ENCODE measurements at places on chromosomes 1 and 21.

DNA sequence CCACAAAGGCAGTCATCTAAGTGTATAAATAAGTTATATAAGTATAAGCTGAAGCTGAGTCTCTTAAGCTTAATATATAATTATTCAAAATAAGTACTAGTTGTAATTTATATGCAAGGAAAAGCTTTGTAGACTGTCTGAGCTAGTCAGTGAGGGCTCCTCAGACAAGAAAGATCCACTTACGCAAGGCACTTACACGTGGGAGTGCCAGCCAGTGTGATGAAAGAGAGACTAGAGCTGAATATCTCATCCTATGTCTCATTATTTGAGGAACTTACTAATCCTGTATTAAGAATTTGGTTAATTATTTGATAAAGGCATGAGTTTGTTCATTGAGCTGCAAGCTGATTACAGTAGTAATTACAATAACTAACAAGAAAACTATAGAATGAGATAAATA is 146.9 kb downstream of the PDE4B start:
- DNase-seq: no peak

- peak; percentile 13 for DNase-seq
These were observed 285.2 kb downstream of the PCP4 start for GRCh38 chr21:40152476-40152875.

GRCh38 chr1:121458291-121459048 is 273.7 kb downstream of the SRGAP2C start:
- no peak for DNase-seq

DNA sequence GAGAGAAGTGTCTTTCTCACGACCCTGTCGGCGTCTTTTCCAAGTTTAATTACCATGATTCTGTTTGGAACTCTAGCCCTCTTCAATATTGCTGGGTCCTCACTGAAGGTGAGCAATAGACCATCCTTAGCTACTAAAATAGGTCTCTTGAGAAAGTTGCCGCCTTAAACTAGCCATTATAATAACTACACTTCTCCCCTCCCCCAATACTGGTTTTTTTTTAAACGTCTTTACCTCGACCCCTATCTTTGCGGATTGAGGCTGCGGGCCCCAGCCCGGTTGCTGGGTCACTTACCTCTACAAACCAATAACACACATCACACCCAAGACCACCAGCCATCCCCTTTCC is 672 bp downstream of the ENSA start:
- no peak for DNase-seq

- DNase-seq: no peak
These were observed 13.0 kb downstream of the DOP1B start for GRCh38 chr21:36169470-36170128.

- DNase-seq: peak; percentile 84
These were observed 34.9 kb downstream of the PLXNA2 start for GRCh38 chr1:208209286-208209685.

DNA sequence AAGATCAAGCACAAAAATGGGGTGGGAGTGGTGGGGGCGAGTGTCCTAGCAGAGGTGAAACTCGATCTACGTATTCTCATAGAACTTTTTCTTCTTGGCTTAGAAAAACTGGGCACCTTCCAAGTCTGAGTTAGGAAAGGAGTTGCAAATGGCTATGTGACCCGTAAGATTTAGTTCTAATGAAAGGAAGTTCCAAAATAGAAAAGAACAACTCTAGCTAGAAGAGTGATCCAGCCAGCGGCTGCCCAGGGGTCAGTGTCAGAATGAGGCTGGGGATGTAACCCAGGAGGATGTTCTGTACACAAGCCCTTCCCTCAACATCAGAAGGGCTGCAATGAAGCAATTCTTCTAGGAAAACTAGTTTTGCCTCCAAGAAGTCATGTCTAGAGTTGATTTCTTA is 5.2 kb downstream of the MTARC1 start:
- DNase-seq: no peak

DNA sequence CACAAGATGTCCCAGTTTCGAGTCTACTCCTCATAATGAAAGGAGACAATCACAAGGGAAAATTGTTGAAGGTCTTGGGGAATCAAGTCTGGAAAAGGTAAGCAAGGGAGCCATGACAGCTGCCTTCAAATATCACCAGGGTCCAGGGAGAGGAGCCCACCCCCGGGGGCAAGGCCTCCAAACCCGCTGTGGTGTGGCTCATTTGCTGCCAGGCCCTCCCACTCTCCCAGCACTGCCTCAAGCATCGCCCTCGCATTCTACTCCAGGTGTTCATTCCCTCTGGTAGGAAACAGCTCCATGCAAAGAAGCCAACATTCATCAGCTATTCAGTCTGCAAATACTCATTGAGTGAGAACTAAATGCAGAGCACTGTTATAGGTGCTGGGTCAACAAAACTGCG is 8.6 kb downstream of the S100A9 start:
- DNase-seq: no peak

- no peak for DNase-seq
These were observed 88.1 kb upstream of the JAK1 start for GRCh38 chr1:65054481-65054880.

DNA sequence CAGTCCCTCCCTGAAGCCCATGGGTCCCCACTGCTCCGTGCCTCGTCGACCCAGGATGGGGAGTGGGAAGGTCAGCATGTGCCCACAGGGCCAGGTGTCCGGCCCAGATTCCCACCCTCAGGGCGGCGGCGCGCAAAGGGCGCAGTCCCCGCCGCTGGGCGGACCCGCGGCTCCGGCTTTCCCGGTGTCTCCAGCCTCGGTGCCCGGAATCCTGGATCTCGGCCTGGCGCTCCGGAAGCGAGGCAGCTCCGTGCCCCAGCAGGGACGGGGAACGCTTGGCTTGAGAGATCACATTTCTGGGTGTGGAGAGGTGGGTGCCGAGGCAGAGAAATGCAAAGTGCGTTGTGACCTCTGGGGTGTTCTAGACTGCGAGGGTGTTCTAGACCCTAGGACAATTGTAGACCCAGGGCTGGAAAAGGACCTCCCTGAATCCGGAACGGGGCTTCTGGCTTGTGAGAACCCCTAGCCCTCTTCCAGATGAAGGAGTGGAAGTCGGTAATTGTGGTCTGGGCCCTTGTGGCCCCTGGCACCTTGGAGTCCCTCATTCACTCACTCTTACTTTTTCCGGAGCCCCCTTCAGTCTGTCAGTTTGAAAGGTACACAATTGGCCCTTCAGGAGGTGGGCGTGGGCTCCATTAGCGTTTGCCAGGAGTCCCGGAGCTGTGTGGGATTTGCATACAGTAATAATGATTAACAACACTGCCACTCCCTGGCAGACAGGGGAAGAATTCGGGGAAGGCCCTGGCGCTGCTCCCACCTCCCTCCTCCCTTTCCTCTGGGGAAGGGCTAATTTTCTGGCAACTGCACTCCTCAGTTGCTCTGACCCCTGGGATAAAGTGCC is 1.6 kb upstream of the KCND3 start:
- peak; percentile 93 for DNase-seq

DNA sequence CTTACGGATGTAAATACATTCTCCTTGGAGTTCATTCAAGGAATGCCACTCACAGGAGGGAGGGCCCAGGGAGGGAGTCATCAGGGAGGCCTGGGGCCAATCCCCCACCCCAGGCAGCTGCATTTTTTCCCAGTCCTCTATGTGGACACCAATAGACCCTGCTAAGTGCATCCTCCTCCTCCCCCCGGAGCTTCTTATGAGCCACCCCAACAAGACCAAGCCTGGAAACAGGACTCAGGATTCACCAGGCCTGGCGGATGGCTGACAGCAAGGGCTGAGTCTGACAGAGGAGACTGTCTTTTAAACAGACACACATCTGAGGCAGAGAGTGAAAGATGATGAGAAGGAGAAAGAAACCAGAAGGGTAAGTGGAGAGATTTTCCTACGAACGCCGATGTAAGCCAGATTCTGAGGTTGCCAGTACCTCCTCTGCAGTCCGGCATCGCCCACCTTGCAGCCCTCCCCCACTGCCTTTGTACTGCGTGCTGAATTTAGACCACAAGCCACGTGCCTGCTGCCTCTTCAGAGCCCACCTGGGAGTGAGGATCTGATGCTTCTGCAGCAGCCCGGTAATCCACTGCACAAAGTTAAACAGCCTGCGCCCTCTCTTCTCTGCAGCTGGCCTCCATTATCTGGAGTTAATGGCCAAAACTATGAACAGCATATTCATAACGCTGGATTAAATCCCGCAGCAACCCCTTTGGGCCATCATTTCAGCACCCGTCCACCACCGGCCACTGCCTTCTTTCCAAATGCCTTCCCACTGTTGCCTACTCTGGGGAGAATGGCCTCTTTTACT is 17.6 kb upstream of the SFPQ start:
- no peak for DNase-seq

DNA sequence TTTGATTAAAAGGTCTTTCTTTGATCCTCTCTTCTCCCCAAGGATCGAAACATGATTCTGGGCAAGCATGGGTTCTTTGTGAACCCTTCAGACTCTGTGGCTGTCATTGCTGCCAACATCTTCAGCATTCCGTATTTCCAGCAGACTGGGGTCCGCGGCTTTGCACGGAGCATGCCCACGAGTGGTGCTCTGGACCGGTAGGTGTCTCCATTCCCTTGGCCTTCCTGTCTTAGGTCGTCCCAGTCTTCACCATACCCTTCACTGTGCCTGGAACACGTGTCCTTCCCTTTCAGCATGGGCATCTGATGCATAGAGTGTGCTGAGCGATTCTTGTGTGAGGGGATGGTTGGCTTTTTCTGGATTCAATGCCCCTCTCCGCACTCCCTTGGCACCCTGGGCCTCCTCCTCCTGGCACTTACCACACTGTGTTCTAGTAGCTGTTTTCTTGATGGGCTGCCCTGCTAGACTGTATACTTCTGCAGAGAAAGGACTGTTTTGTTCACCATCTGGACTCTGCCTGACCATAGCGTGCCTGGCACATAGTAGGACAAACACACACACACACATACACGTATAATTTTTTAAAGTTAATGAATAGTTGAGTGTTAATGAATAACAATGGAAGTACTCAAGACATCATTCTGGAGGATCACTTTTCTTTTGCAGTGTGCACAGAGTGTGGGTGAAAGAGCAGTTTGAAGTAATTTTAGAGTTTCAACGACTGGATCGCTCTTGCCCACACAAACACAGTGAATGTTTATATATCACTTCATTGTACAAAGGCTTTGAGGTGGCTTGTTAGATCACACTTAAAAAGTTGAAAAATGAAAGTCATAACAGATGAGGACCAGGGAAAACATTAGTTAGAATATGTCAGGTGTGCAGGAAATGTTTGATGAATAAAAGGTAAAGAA is 43.2 kb downstream of the PGM1 start:
- DNase-seq: no peak

- peak; percentile 98 for DNase-seq
These were observed 6.9 kb upstream of the A3GALT2 start for GRCh38 chr1:33327587-33328325.

DNA sequence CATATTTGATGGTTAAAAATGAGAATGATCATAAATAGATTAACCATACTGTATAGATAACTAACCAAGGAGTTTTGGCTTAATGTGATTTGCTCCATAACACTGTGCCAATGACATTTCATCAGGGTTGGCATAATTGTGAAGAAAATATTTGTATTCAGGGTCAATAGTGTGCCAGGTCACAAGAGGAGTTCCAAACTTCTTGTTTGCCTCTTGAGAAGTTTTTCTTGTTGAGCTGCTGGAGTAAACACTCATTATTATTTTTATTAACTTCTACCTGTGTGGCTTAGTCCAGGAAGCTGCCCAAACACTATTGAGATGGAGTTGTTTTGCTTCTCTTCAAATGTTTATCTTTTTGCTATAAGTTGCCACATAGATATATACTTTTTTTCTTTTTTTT is 7.5 kb downstream of the MAP7D1 start:
- DNase-seq: no peak

DNA sequence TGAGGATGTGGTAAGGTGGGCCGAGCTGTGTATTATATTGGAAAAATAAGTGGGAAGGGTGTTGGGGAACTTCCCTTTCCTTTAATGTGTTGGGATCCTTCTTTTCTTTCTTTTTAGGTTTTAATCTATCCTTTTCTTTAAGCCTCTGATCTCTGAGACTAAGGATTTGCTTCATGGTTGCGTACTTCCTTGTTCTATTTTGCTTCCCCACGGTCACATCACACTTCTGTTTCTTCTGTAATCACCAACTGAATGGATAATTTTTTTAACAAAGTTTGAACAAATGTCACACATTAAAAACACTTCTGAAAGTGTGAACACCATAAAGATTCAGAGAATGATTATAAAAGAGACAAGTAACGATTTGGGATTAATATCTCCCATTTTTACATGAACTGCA is 17.4 kb downstream of the DMRTA2 start:
- no peak for DNase-seq

DNA sequence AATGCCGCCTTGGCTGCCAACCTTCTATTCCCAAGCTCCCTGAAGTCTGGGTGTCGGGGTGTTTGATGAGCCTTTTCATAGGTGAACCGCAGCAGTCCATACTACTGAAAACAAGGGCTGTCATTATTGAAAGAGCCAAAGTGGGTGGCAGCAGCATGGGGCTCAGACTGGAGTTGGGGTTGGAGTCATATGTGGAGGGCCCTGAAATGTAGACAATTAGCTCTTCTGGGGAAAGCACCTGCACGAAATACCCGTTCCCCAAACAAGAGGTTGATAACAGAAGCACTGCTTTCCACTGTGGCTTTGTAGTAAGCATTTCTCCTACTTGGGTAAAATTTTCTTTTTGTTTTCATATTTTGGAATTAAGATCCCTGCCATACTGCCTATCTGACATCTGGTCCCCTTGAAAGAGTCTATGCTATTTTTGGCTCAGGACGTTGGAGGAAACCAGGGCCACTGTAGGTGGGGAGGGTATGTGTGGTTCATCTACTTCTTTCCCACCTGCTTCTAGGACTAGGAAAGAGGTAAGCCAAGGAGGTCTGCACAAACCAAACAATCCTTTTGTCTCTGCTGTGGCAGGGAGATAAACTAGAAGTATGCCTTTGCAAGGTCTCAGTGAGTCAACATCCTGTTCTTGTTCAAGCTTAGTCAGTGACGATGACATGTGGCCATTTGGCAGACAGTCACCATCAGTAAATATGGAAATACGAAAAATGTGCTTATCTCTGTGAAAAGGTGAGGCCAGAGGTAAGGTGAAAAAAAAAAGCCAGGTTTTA is 197.0 kb upstream of the UBE2U start:
- DNase-seq: no peak

DNA sequence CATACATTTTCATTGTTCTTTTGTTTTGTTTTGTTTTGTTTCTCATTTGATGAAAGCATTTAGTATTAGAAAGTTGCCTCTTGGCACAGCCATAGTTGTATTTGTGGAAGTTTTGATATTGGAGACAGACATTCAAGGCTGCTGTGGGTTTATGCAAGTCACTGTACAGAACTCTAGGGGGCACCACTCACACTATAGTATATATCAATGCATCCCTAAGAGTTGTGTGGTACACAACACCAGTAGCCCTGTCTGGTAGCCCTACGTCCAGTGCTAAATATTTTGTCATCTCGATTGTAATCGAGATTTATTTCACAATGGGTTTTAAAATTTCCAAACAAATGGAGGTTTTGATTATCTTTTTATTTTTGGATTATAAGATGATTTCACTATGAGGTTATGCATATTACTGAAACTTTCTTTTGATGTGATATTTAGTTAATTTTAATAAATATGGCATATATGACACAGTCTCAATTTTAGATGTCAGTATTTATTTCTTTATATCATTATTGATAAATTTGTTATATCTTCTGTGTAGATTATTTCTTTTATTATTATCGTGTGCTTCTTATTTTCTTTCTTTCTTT is 112.2 kb downstream of the NR5A2 start:
- DNase-seq: no peak

All from DMS79 treated with DMSO at 0.1 percent for 48 hours (cell line).